ENCODE measurements at places on chromosomes 3 and 15.
A peak's percentile ranks its signal among the peaks of the same experiment; 100 is the strongest.

GRCh38 chr3:185995352-185995751 is 57.5 kb upstream of the TRA2B start:
- DNase-seq = no peak

- no peak for DNase-seq
Measured at GRCh38 chr3:68861521-68861920, 70.8 kb downstream of the TAFA4 start.

DNA sequence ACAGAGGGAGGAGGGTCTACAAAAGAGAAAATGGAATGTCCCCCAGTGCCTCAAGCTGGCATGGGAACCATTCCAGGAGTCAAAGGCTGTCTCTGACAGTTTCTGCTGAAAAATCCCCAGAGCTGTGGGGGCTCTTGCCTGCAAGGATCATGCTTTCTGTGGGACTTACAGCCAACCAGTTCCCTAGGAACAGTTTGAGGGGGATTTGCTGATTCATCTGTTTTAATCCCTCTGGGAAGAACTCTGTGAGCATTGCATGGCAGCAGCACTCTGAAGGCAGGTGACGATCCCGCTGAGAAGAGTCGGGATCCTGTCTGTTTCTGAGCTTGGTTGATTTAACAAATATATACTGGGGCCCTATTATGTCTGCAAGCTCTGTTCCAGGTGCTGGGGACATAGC is 176.0 kb downstream of the SSR3 start:
- no peak for DNase-seq

GRCh38 chr3:30750967-30751366 is 143.5 kb downstream of the GADL1 start:
- DNase-seq = no peak

DNA sequence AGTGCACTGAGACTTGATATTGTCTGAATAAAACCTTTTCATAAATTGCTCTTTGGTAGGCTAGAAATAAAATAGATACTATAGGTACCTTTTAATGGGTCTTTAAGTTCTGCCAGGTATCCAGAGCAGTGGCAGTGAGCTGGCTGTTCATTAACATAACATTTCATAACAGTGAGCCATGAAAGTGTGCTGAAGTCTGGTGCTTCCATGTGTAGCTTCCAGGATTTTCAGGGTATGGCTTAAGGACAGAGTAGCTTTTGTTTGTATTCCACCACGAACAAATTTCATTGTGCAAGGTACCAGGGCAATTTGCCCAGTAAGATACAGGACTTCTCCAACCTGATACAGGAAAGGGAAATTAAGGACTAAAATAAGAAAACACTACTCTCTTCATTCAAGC is 124.7 kb upstream of the NANOGP8 start:
- peak; percentile 13 for DNase-seq

DNA sequence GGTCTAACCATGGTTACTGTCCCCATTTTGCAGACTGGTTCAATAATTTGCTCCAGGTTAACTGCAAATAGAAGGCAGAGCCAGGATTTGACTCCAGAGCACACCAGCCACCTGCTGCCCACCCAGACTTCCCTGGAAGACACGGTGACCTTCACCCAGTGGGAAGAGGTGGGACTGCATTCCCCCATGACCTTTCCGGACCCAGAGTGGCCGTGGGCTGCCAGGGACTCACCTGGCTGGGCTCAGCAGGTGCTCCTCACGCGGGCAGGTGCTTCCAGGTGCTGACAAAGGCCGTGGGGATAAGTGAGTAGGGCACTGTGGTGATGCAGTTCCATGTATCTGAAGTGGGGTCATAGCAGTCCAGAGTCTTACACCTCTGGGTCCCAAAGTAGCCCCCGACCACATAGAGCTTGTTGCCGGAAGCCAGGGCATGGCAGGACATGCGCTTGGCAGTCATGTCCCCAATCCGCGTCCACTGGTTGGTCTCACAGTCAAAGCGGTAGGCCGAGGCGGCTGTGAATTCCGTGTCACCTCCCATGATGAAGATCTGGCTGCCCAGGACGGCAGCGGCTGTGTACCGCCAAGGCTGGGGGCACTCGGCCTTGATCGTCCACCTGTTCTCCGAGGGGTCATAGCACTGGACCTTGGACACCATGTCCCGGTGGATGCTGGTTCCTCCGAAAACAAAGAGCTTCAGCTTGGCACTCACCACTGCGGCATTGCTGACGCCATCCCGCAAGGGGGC is 26.8 kb downstream of the KLHL25 start:
- DNase-seq = no peak

Data from LNCaP clone FGC (cell line).